Placental pericyte (primary cell): ENCODE measurements at places on chromosomes 2 and 18. TPM values are rescaled to one million over a fixed set of nuclear protein-coding genes. Genes with fewer than 3 reads are reported as not detected.

LAMA3 gene
- total RNA-seq: 0.88 and 1.7 TPM in 2 replicates

GCG gene
- total RNA-seq: not detected in 2 replicates

RESP18 gene
- total RNA-seq: not detected in 2 replicates

VWC2L gene
- total RNA-seq: not detected in 2 replicates

IHH gene
- total RNA-seq: under 0.01 TPM in 1 of 2 replicates, not detected in the other

SLC19A3 gene
- total RNA-seq: 0.14 and 2.4 TPM in 2 replicates
